ENCODE measurements at places on chromosomes 13 and 19. TPM values are rescaled to one million over a fixed set of nuclear protein-coding genes. Genes with fewer than 3 reads are reported as not detected.

TMEM59L gene
- total RNA-seq: not detected

IGFL1 gene
- total RNA-seq: not detected

LRCH1 gene
- total RNA-seq: 25.7 TPM

GRCh38 chr13:62847520-62847919, 1431.9 kb upstream of the PCDH20 start:
- DNase-seq: no peak

GRCh38 chr13:32796754-32797153, 210.5 kb downstream of the PDS5B start:
- DNase-seq: no peak
